NCI-H446 (cell line): ENCODE measurements at places on chromosomes 5 and 9.

DNA sequence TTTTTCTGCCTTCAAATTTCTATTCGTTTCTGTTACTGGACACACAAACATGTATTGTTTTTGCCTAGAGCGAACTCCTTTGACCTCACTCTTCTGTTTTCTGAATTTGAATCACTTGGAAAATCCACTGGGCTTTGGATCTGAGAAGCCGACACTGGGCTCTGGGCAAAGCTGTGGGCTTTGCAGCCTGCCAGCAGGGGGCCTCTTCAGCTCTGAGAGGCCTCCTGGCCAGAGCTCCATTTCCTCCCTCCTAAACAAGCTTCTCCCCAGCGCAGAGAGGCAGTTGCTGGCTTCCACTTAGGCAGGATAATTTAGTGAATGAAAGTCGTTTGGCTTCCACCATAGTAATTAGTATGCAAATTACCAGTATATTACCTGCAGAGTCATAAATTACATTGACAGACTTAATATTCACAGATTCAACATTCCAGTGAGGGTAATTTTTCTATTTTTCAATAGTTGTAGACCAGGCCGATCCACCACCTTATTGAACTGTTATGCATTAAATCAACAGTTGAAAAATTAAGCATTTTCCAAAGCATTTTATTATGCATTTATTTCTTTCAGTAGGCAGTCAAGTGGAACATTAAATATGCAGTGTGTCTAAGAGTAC lies 104.0 kb upstream of the ZNF366 start:
- DNase-seq = peak; percentile 36

DNA sequence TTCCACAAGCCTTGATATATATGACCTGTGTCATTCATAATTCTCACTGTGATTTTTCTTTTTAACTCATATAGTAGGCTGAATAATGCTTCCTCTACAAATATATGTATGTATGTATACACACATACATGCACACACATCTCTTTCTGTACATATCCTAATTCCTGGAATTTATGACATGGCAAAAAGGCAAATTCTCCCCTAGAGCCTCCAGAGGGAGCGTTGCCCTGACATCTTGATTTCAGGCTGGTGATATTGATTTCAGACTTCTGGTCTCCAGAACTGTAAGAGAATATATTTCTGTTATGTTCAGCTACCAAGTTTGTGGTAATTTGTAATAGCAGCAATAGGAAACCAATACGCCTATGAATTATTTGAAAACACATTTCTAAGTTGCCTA lies 166.6 kb upstream of the GAS1 start:
- DNase-seq = no peak

GRCh38 chr9:89407070-89407469 lies 88.8 kb downstream of the SECISBP2 start:
- no peak for DNase-seq

GRCh38 chr9:124037790-124038189 lies 26.2 kb downstream of the LHX2 start:
- no peak for DNase-seq

GRCh38 chr5:25190521-25191000 lies 545.8 kb upstream of the CDH10 start:
- DNase-seq = no peak

DNA sequence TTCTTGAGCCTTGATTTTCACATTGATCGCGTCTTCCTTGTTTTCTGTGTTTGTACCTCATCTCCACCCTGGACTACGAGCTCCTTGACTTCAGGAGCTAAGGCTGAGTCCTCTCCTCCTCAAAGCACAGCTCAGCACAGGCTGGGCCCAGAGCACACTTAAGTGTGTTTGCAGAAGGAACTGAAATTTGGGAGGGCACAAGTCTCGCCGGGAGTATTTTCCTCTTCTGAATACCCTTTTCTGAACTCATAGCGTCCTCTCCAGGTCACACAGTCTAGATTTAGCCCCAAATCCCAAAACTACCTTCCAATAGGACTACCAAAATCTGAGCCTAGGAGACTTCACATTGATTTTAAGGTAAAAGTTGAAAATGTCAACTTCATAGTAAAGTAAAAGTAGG lies 41.6 kb downstream of the TSTD2 start:
- DNase-seq = no peak

GRCh38 chr9:116304761-116305160 lies 151.2 kb downstream of the PAPPA start:
- DNase-seq = no peak

DNA sequence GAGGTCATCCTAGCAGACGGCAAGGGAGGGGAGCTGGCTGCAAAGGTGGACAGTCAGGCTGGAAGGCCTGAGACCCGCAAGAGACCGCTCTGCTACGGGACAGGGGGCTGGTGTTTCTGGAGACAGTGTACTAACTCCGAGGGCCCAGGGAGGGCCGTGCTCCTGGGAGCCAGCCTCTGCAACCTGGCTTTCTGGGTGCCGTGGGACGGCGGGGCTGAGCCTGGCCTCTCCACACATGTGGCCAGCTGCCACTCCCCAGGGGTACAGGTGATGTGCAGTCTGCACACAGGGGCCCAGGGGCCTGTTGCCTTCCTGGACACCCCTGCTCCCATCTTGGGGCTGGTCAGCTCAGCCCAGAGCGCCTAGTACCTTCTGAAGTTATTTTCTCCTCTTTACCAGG lies 92.2 kb downstream of the MRPL36 start:
- DNase-seq = no peak

GRCh38 chr9:134895908-134896833 lies 15.6 kb downstream of the FCN2 start:
- DNase-seq = peak; percentile 95

DNA sequence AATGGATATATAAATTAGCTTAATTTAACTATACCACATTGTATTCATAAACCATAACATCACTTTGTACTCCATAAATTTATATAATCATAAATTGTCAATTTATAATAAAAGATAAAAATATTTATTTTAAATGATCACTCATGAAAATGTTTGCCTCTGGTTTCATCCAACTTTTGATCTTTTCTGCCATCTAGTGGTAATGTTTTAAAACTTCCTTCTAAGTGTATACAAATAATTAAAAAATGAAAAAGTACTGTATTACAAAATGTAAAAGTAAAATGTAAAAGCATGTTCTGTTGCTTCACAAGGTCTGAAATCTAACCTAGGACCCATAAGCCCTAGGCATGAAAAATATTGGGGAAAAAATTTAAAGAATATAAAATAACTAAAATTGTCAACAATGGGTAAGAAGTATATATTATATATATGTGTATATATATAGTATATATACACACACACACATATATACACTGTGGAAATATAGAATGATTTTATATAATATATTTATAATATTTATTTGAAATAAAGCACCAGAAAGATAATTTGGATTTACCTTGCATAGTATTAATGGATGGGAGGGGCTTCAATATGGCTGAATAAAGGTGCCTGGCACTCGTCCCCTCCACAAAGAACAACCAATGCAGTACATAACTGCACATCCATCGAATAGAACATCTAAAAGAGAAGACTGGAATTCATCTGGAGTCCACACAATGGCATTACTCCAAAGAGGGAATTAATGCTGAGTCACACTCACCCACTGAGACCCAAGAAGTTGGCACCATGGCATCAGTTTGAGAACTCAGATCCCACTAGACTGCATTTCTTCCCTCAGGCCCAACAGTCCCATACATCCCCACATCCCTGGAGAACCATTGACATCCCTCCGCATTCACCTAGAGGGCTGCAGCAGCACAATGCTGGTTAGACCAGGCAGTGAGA lies 32.5 kb downstream of the ANXA1 start:
- no peak for DNase-seq

GRCh38 chr5:9197881-9198260 lies 348.0 kb downstream of the SEMA5A start:
- DNase-seq = no peak

GRCh38 chr5:111774525-111774924 lies 17.5 kb upstream of the NREP start:
- peak; percentile 40 for DNase-seq

GRCh38 chr9:95953986-95954385 lies 78.5 kb downstream of the ERCC6L2 start:
- no peak for DNase-seq

GRCh38 chr9:122318284-122318683 lies 52.5 kb upstream of the PTGS1 start:
- DNase-seq = peak; percentile 80

- no peak for DNase-seq
Observed at GRCh38 chr5:43019291-43019613, 20.9 kb downstream of the ANXA2R start.

GRCh38 chr5:127392762-127393161 lies 102.2 kb downstream of the MEGF10 start:
- no peak for DNase-seq

DNA sequence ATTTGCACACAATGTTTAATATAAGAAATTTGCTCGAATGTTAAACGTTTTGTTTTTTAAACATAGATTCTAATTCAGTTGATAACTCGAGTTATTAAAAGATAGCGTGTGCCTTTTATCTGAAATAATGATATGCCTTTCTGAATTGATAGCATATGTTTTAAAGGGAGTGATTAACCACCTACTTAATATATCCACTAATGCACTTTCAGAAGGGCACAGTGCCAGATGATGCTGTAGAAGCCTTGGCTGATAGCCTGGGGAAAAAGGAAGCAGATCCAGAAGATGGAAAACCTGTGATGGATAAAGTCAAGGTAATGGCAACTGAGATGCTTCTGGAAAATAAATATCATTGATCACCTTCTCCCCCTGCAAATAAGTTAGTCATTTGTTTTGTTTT lies 53.9 kb downstream of the ERAP1 start:
- DNase-seq = no peak

DNA sequence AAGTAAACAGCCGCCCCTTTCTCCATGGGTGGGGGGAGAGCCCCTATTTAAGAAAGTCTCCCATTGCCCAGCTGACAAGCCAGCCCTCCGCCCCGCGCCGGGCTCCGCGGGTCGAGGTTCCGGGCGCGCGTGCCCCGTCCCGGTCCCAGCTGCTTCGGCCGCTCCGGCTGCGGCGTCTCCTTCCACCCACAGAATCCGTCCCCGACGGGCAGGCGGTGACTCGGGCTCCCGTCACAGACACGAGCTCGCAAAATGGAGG lies 223 bp downstream of the NR3C1 start:
- no peak for DNase-seq

- no peak for DNase-seq
Observed at GRCh38 chr9:130501639-130502038, 56.9 kb downstream of the ASS1 start.

GRCh38 chr9:134774410-134774809 lies 106.2 kb upstream of the FCN2 start:
- no peak for DNase-seq

DNA sequence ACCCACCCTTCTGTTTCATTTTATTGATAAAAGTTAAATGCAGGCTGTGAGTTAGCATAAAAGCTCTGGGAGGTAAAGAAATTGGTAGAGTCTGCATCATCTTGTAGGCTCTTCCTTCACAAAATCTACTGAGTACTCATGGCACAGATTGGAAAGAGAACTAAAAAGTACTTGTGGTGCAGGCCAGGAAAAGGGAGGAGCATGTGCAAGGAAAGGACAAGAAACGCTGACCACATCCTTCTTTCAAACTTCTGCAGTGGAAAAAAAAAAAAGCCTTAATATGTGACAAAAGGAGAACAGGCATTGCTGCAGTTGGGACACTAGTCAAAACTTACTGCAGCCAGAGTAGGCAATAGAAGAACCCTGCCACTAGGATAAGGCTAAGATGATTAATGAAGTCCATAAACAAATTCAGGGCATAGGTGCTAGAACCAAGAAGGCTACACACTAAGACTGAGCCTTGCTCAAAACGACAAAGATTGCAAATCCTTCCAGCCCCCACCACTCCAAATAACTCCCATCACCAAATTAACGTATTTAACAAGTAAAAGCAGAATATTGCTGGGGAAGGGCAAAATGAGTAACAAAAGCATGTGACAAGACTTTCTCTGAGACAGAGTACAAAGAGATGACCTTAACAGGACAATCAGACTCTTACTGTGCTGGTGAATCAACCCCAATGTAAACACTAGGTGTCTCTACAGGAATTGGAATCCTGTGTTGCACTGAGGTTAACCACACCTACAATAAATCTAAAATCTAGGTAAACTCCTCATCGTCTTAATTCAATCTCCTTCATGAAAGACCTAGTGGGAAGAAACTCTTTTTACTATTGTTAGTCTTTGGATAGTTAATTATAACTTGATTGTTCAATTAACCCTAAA lies 1024.8 kb downstream of the TLE1 start:
- no peak for DNase-seq

- DNase-seq = no peak
Observed at GRCh38 chr5:179300581-179301180, 44.6 kb downstream of the ADAMTS2 start.

DNA sequence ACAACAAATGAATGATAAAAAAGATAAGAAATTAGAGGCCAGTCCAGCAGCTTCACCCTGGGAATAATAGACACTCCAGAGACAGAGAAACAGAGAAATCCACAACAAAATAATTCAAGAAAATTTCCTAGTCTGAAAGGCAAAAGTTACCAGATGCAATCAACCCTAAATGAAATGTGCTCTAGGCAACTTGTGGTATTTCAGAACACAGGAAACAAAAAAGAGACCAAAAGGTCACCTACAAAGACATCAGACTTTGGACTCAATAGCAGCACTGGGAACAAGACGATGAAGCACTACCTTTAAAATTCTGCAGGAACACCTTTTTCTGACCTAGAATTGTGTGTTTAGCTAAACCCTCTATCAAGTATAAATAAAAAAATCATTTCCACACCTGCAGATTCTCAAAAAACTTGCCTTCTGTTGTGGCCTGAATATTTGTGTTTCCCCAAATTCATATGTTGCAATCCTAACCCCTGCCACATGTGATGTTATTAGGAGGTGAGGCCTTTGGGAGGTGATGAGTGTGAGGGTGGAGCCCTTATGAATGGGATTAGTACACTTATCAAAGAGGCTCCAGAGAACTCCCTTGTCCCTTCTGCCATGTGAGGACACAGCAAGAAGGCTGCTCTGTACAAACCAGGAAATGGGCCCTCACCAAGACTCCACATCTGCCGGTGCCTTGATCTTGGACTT lies 5.9 kb upstream of the MAPK9 start:
- DNase-seq = no peak

GRCh38 chr9:116191576-116192415 lies 38.2 kb downstream of the PAPPA start:
- no peak for DNase-seq

DNA sequence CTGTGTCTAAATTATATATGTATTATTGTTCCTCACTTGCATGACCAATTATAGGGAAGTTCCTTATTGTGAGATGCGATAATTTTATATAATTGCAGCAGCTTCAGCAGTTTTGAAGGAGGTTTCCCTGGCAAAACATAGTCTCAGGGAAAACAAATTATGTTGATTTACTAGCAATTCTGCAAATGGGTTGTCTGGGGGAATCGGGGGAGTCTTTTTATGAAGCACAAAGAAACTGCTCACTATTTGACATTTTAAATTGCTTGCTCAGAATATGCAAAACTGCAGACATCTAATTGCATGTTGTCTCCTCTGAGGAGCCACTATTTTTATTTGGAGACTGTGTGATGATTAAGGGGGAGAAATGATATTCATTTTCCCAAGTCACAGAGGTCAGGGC lies 361.6 kb downstream of the YTHDC2 start:
- no peak for DNase-seq
